ENCODE measurements at places on chromosomes 6 and 20. TPM values are rescaled to one million over a fixed set of nuclear protein-coding genes. Genes with fewer than 3 reads are reported as not detected.

DNA sequence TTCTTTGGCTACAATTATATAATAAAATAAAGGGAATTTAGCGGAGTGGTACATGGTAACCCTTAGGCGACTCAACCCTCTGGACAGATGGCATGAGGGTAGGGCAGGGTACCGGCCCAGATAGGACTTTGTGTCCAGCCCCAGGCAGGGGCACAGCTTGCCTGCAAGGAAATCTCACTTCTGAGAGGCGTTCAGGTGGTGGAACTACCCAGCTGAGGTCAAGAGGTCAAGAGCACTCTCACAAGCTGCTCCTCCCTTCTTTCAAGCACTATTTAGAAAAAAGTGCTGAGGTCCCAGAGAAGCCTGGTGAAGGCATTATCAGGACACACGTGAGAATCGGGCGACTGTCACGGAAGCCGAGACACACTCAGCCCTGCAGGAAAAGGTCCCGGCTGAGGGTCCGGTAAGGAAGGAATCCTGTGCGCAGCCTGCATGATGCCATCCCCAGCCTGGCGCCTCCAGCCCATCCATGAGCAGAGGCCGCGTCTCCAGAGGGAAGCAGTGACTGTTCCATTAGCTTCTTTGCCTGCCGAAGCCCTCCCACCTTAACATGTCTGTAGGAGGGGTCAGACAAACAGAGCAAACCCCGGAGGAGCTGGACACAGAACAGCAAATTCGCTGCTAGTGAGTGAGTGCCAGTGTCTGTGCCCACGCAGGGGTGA, 54.8 kb downstream of the WDR27 start:
- DNase-seq = no peak

DNA sequence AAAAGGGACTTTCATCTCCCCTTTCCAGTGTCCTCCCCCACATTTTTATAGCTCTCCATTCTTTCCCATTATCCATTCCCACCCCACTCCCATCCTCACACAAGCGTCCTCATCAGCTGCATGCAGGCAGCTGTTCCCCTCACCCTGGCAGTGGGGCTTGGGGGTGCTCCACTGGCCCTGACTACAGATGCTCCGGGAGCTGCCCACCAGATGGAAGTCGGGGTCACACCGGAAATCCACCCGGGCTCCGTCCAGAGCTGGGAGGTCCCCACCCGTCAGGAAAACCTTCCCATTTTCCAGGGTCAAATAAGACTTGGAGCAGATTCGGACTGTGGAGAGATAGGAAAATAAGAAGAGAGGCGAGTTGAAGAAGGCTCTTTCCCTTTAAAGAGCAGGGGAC, 2.7 kb downstream of the GABBR1 start:
- no peak for DNase-seq

Gene BMP5
- not detected for total RNA-seq

Gene TMEM217
- total RNA-seq = 1.8 TPM

Gene MUC21
- total RNA-seq = not detected

Measured in chondrocyte (in vitro differentiated cells).